Activated T-cell treated with anti-CD3 and anti-CD28 coated beads, Interleukin-2, amount 50 U/mL, for 4 hours (primary cell): ENCODE measurements at places on chromosomes 6 and 20. TPM values are rescaled to one million over a fixed set of nuclear protein-coding genes. Genes with fewer than 3 reads are reported as not detected.

Gene VEGFA
- 44.6 TPM for total RNA-seq

Gene KIF6
- 0.18 TPM for total RNA-seq

Gene NHSL1
- total RNA-seq, result 0.71 TPM

Gene TBC1D32
- 3.2 TPM for total RNA-seq

Gene RIPPLY2
- total RNA-seq, result not detected

Gene COX7A2
- total RNA-seq, result 469 TPM

Gene SLC22A7
- total RNA-seq, result not detected

Gene LY6G6F
- total RNA-seq, result not detected

DNA sequence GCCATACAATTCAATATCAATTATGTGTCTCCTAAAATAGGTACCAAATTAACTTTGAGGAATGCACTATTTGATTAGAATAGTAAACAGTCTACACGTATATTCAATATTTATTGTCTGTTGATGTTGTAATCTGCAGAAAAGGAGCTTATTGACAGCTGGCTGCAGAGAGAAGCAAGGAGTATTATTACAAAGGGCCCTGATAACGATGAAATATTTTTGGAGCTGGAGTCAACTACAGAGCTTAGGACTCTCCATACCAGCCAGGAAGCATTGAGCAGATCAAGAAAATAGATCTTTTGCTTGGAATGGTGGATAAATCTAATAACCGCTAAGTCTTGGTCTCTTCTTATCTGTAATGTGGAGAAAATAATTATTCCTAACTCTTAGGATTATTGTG, 25.5 kb downstream of the ABRACL start:
- no peak for DNase-seq

DNA sequence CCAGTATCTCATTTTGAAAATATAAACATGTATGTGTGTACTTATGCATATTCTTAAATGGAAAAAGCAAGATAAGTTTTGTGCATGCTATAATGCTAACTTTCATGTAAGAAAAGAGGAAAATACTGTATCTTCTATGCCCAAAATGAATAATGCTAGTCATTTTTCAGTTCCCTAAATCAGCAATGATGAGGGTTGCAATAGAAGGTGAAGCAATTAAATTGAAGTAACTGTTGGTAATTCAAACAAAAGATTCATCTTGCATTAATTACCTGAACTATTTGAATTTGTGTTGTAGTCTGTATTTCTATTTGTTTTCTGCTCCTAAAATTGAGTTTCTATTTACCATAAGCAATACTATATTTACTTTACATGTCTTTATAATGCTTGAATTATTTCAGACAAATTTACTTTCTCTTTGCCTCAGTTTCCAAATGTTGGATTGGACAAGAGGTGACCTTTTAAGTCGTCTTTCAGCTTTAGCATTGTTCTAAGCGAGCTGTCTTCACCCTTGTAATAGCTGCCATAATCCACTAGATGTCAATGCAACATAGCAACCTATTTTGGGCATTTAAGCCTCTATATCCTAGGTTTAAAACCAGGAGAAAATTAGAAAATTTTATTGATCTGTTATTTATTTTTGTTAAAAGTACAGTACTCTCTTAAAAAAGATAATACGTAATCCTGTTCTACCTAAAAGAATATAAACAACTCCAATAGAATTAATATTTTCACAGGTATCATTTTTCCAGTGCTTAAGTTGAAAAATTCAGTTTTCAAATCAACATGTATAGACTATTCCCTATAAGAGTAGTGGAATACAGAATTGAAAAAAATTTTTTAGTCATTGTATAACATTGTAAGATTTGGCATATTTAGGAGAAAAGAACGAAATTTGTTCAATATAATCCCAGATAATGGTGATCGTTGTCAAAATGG, 52.3 kb upstream of the IFNGR1 start:
- no peak for DNase-seq

DNA sequence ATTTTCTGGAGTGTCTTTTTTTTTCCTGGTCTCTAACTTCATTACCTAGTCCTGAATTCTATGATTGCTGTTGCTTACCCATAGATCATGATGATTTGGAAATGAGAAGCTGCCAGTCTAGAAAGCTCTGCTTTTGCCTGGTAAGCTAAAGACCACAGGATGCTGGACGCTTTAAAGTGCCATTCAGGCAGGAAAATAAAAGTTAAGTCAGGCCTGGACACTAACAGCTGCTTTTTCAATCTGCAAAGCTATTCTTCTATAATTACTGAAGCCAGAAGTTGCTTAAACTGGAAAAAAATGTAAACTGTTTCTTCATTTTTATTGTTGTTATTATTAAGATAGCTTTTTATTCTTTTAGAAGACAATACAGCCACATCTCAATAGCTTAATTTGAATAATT, 129.8 kb upstream of the SPACA1 start:
- no peak for DNase-seq

DNA sequence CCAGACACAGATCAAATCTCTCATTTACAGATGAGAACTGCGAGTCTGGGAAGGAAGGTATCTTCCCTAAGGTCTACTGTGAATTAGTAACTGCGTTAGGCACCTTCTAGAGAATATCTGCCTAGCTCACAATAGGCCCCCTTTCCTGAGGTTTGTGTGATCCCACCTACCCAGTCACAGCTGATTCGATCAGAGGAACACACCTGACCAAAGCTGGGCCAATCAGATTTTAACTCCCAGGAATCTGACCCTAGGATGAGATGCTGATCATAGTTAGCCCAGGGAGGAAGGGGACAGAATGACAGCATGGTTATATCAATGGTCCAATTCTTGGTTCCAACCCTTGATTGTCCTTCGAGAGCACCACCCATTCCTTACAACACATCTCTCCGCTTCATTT, 7.4 kb upstream of the CCDC167 start:
- DNase-seq, result no peak

GRCh38 chr20:4962241-4962855, 39.0 kb downstream of the SLC23A2 start:
- peak; percentile 5 for DNase-seq

- no peak for DNase-seq
Measured at GRCh38 chr6:29641430-29642148, 8.6 kb upstream of the GABBR1 start.

- no peak for DNase-seq
Measured at GRCh38 chr6:140684776-140685550, 1310.5 kb upstream of the CITED2 start.

DNA sequence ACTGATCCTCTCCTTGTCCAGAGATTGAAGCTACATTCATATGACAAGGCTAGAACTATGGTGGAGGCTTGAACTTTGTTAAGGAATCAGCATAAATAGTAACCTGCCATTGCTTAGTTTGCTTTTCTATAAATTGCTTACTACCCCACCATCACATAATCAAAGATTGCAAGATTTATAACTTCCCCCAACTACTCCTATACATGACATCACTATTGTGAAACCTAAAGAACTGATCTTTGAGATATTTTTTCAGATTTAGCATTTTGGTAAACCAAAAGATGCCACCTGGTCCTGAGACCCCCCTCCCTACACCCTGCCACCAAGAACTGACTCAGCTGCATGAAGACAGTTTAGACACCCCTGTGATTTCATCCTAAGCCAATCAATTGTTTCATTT, 385.3 kb downstream of the CDC5L start:
- no peak for DNase-seq

DNA sequence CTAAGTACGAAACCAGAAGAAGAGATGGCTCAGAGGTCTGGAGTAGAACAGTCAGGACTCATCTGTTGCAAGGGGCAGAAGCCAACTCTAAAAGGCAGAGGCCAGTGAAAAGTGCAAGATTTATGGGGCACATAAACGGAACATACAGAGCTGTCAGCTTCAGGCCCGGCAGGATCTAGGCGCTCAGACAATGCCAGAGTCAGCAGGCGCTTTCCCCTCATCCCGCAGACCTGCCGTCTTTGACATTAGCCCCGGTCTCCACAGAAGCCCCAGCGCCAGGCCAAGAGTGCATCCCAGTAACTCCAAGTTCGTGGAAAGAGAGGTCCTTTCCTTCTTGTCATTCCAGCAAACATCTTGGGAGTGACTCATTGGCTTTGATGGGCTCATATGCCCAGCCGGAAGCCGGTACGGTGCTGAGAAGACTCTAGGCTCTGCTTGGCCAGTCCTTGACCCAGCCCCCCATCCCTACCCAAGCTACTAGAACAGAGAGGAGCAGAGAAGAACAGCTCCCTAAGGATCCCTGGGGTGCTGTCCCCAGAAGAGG, 260.9 kb downstream of the TAF4 start:
- DNase-seq, result no peak

DNA sequence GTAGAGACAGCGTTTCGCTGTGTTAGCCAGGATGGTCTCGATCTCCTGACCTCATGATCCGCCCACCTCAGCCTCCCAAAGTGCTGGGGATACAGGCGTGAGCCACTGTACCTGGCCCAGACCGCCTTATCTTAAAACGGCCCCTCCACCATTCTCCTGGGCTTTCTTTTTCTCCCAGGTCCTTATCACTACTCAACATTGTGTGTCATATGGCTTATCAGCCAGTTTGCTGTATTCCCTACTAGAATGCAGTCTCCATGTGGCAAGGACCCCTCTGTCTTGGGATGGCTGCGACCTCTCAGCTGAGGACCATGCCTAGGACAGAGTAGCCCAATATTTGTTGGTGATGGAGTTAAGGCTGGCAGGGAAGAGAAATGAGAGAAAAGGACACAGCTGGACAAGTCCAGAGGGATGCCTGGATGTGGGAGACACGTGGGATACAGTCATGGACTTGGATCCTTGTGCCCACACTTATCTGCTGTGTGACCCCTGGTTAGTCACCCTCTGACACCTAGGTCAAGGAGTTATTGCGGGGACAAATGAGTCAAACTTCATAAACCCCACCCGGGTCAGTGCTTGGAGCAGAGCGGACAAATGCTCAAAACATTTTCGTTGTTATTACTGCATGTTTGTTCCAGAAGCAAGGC, 24.0 kb downstream of the ADA start:
- DNase-seq, result no peak

GRCh38 chr20:58140787-58141425, 87.5 kb downstream of the ANKRD60 start:
- no peak for DNase-seq

DNA sequence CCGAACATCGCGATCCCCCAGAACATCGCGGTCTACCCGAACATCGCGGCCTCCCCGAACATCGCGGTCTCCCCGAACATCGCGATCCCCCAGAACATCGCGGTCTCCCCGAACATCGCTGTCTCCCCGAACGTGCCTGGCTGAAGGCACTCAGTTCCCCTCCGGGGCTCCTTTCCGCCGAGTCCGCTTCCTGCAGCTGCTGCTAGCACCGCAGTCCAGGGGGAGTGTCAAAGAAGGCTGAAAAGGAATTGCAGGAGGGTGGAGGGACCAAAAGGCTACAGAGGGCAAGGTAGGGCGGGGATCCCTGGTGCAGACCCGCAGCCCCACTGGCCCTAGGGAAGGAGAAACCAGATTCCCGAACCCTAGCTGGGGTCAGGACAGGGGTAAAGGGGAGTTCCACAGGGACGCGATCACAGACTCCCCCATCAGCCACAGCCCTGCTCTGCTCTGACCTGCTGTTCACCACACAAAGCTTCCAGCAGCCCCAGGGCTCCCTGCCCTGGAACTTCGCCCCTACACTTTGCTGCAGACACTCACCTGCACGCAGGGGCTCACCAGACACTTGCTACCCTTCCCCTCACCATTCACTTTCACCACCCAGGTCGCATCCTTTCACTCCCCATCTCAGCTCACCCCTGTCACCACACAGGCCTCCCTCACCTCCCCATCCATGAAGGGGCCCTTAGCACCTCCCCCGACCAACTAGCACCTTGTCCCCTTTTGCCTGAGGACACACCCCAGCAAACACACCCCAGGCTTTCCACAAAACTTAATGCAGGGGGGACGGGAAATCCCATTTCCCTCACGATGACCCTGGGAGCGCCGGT, 1.7 kb downstream of the ULBP1 start:
- no peak for DNase-seq

GRCh38 chr6:9979996-9980395, 434.9 kb downstream of the TFAP2A start:
- no peak for DNase-seq

DNA sequence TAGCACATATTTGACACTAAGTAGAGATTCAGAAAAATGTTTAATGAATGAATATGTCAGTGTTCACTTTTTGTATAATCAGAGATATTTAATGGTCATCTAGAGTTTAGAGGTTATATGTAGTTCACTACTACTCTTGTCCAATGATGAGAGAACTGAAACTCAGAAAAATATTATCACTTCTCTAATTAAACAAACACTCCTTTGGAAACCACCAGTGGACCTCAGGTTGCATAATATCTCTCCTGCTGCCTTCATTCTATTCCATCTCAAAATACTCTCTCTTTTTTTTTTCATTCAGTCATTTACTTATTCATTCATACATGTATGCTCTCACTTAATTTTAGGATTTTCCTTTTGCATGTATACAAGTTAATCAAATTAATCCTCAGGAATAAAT, 423.1 kb upstream of the RNF217 start:
- no peak for DNase-seq

GRCh38 chr20:49853640-49854039, 41.0 kb downstream of the SLC9A8 start:
- DNase-seq, result no peak

DNA sequence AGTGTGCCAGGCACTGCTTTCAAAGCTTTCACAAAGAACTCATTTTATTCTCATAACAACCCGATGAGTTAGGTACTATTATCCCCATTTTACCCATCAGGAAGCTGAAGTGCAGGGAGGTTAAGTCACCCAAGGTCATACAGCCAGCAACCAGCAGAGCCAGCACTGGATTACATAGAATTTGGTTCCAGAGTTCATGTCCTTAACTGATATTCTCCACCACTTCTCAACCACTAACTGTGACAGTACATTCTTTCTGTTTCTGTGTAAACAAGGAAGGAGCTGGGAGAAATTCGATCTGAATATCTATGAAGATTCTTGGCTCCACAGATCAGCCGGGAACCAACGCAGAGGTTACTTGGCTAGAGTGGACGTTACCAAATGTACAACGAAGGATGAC, 98.0 kb downstream of the KIF16B start:
- no peak for DNase-seq

DNA sequence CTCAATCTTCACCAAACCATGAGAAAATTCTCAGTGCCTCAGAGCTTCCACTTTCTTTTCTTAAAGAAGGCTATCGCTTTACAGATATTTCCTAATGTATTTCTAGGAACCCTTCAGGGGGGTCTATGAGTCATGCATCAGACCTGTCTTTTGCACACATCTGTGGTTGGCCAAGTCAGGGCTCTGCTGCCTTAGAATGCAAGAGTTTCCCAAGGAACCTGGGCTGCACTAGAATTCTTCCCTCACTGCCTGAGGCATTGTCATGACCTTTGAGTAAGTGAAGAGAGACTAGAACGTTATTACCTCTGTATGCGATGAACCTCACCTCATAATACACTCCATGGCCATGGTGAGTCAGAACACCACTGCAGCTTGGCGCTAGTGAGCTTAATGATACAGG, 365.0 kb upstream of the ID4 start:
- no peak for DNase-seq

DNA sequence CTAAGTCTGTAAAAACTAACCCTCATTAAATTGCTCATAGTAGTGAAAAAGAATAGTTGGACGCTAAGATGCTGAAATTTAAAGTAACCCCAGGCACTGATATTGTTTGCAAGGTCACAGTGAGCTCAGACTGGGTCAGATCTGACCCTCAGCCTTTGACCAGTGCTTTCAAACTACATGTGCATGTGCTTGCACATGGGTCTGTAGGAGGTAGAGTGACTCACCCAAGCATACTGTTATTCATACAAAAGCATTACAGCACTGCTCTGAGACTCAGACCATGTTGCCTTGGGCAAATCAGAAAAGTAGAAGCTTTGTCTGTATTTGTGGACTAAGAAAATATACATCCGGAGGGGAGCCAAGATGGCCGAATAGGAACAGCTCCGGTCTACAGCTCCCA, 326.4 kb upstream of the MARCKS start:
- no peak for DNase-seq

- DNase-seq, result no peak
Measured at GRCh38 chr6:22651731-22652130, 82.4 kb downstream of the HDGFL1 start.
